ENCODE measurements at places on chromosomes 2 and 18.

DNA sequence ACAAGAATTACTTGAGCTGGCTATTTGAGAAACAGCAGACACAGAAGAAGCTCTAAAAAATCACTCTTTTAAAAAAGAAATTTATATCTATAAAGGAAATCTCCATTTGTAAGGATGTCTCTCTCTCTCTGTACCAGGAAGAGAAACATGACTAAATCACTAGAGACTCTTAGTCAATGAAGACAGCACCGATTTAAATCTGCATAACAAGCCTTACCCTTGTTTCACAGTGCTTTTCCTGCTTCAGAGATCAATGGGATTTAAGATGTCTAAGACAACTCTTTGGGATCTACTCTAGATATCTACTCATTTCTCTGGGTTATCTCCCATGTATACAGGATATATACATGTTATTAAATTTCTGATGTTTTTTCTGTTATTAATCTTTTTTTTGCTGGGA is 359.2 kb upstream of the RND3 start:
- no peak for DNase-seq

GRCh38 chr2:239673641-239674040 is 272.8 kb upstream of the HDAC4 start:
- no peak for DNase-seq

DNA sequence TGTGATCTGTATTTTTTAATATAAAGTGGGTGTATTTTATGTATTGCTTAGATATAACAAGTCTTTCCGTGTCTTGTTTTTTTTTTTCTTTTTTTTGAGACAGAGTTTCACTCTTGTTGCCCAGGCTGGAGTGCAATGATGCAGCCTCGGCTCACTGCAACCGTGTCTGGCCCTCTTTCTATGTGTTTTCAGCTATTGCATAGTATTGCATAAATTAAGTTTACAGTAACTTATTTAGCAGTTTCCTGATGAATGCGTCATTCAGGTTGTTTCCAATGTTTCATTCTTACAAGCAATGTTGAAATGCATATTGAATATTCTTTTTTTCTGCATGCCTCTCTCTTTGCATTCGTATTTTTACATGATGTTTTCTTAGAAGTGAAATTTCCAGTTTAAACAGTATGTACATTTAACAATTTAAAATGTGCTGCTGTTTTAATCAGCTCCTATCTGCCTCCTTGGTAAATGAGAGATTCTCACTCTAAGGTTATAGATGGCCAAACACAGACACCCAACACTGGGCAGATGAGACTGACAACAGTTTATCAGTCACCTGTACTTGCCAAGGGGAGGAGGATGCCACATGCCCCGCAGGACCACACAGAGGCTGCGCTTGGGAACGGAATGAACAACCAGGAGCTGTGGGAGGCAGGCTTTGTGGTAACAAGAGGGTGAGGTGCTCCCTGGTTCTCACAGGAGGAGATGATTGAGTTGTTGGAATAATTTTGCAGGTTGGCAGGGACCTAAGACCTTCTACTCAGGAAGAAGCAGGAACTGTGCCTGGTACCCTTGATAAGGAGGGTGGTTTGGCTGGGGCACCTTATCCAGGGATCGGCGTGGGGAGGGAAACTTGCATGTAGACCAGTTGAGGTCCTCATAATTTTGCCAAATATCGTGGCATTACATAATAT is 7.5 kb downstream of the SLC9A4 start:
- DNase-seq = no peak

DNA sequence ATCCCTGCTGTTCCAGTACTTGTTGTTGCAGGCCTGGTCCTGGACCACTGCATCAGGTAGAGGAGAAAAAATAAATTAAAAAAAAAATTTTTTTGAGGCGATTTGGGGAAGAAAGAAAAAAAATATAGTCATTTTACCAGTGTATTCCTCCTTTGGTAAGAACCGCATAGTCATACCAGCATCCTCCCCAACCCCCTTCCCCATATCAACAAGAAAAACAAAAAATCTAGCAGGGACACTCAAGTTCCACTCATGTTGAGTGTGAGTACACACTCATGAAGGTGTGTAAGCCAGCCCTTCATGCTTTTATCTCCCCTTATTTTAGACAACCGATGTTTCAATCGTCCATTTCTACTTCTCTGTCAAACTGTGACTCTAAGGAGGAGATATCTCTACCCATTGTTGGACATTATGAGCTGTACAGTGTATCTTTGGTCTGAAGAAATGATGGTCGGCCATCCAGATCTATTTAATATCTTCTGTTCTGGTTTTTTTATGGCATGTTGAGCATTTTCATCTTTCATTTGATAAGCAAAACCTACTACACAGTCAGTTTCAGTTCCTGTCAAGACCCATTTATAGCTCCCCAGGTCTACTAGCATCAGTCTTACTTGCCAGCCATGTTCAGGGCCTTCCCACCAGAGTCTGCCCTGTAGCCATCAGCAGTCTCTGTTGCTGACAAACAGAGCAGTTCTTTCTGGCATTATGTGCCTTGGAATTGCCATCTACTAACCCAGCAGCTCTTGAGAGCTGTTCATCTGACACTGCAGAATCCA is 20.0 kb downstream of the ELP2 start:
- DNase-seq = no peak

DNA sequence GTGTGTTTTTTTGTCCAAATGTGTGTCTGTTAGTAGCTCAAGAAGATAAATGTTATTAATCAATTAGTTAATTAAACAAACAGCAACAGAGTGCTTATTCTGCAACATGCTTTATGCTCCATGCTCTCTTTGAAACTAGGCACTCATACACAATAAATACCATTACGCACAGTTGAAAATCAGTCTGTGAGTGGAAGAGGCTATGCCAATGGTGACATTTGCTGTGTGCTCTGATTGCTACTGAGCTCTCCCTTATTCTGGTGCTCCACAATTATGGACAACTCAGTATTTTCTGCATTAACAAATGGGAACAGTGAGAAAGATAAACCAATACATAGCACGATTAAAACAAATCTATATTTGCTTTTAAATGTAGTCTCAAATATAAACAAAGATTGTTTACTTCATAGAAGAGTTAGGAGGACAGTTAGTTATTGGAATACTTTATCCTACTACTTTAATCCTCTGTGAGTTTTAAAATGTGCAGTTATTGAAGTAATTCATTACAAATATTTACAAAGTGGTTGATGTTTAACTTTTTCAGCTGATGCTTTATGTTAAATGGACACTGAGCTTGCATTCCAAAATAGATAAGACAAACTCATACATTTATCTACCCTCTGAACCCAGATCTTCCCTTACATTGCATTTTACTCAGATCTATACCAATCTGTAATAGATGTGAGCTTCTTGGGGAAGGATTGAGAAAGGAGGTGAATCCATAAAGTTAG is 55.3 kb downstream of the NXPH2 start:
- no peak for DNase-seq

DNA sequence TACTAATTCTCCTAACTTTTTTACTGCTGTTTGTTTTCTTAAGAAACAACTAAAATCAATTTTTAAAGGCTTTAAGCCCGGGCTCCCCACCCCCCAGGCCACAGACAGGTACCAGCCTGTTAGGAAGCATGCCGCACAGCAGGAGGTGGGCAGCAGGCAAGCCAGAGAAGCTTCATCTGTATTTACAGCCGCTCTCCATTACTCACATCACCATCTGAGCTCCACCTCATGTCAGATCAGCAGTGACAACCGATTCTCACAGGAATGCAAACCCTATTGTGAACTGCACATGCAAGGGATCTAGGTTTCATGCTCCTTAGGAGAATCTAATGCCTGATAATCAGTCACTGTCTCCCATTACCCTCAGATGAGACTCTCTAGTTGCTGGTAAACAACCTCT is 517.0 kb downstream of the NRXN1 start:
- DNase-seq = no peak

- DNase-seq = no peak
Measured at GRCh38 chr2:231017231-231017598, 20.1 kb upstream of the C2orf72 start.

DNA sequence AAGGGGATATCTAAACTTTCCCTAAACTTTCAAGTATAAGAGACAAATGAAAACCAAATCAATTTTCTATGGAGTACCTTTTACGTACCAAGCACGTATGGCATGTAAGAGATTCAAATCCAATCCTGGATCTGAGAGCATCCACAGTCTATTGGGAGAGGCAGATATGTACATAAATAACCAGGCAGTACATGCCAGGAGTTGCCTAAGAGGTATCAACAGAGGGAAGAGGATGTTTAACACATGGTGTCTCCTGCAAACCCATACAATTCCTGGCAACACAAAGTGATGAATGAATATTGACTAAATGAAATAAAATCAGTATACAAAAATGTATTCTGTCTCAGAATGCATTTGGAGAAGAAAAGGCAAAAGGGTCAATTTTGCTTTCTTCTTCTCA is 116.6 kb downstream of the PIGN start:
- no peak for DNase-seq

DNA sequence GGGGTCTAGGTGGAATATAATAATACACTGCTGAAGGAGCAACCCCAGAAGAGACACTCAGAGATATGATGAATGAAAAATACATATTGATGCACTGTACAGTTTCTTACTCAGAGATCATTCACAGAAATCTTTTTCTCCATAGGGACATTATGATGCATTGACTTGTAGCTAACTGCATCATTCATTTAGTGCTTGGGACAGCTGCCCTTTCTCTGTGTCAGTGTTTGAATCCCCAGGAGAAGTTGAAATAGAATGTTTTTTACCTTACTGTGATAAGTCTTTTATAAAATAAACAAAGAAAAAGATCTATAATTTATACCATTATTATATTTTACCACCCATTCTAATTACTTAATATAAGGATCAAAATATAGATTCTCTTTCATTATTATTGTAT is 91.7 kb upstream of the DSEL start:
- DNase-seq = no peak

DNA sequence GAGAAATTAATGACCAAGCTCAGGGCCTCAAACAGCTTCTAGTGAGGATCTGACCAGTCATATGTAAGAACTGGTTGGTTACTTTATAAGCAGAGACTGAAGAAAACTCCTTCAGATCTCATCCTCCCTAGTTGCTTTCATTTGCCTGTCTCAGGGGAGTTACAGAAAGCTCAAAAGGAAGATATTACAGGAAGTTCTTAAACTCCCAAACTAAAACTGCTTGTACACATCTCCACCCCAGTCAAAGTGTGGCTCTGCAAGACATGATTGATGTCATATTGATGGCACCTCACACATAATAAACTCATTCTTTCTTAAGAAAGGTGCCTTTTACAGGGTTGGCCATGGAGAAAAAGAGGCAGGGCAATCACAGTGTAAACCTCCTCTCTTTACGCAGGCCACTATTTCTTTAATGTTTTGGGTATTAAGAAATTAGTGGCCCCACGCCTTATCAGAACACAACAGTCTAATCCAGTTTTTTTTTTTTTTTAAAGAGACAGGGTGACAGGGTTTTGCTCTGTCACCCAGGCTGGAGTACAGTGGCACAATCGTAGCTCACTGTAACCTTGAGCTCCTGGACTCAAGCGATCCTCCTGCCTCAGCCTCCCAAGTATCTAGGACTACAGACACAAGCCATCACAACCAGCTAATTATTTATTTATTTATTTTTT is 62.6 kb upstream of the STK17B start:
- DNase-seq = no peak

DNA sequence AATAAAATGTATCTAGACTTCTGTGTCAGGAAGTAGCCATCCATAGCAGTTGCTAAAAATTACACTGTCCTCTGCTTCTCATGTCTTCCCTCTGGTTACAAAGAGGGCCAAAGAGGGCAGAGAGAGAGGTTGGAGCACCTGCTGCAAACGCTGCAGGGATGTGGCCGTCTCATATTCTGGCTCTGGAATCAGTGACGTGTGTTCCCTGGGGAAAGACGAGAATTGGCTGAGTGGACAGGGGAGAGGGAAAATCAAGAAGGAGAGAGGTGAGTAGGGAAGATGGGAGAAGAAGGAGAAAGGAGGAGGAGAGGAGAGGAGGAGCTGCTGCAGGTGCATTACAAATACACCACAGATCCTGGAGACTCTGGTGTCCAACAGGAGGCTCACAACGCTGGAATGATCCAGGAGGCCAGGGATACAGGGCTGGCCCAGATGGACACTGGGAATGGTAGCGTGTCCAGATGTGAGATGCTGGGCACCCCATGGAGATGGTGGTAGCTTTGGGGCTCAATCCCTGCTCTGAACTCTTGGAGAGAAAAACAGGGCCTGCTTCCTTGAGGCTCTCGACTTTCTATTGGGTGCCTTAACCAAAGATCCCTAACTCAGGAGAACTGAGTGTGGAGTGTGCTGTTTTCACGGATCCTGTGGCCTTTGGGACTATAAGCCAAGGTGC is 118.4 kb upstream of the PXDN start:
- no peak for DNase-seq

GRCh38 chr2:145032791-145033190 is 512.9 kb upstream of the ZEB2 start:
- no peak for DNase-seq

- no peak for DNase-seq
Measured at GRCh38 chr2:96874198-96874831, 4.4 kb upstream of the SEMA4C start.

GRCh38 chr18:14970027-14970426 is 222.1 kb downstream of the ANKRD30B start:
- DNase-seq = no peak

- DNase-seq = no peak
Measured at GRCh38 chr2:205405752-205406151, 276.5 kb upstream of the NRP2 start.

- DNase-seq = no peak
Measured at GRCh38 chr2:239316562-239317465, 84.0 kb downstream of the HDAC4 start.

DNA sequence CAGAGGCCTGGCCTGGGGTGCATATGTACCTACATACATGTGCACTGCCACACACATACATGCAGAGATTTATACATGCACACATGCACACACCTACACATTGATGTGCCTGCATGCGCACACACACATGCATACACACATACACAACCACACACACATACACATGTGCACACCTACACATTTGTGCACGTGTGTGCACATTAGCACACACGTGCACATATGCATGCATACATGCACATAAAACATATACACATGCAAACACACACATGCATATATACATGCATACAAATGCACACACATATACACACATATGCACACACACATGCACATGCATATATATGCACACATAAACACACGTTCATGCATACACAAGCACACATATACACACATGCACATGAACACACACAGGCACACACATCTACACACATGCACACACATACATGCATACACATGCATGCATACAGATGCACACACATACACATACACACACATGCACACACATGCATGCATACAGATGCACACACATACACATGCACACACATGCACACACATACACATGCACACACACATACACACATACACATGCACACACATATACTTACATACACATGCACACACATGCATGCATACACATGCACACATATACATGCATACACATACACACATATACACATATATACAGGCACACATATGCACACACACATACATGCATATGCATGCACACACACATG is 23.6 kb upstream of the OTOS start:
- no peak for DNase-seq
